CD4-positive, alpha-beta T cell treated with Interleukin-12 subunit alpha and Interleukin-12 subunit beta, for 1 hour (primary cell): ENCODE measurements at places on chromosomes 6 and 20.

- no peak for DNase-seq
Measured at GRCh38 chr6:143224516-143224915, 163.8 kb downstream of the AIG1 start.

DNA sequence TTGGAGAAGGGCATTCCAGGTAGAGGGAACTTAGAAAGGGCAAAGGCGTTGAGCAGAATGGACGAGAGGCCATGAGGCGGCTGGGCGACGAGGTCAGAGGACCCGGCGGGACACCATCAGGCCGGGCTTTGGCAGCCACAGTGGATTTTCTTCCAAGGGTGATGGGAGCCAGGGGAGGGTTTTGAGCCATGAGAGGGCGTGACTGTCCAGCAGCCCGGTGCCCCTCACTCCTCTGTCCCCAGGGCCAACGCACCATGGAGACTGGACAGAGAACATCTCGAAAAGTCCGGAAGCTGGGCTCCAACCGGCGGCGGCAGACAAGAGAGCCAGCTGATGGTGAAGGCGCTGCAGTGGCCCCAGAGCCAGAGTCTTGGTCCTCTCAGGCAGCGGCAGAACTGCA is 6.4 kb downstream of the RAB44 start:
- no peak for DNase-seq

- DNase-seq: peak; percentile 52
Measured at GRCh38 chr6:143026696-143027449, 33.8 kb upstream of the AIG1 start.

- DNase-seq: no peak
Measured at GRCh38 chr6:79071547-79071946, 6.5 kb downstream of the PHIP start.

- DNase-seq: peak; percentile 17
Measured at GRCh38 chr20:38685853-38686473, 38.3 kb upstream of the SLC32A1 start.

DNA sequence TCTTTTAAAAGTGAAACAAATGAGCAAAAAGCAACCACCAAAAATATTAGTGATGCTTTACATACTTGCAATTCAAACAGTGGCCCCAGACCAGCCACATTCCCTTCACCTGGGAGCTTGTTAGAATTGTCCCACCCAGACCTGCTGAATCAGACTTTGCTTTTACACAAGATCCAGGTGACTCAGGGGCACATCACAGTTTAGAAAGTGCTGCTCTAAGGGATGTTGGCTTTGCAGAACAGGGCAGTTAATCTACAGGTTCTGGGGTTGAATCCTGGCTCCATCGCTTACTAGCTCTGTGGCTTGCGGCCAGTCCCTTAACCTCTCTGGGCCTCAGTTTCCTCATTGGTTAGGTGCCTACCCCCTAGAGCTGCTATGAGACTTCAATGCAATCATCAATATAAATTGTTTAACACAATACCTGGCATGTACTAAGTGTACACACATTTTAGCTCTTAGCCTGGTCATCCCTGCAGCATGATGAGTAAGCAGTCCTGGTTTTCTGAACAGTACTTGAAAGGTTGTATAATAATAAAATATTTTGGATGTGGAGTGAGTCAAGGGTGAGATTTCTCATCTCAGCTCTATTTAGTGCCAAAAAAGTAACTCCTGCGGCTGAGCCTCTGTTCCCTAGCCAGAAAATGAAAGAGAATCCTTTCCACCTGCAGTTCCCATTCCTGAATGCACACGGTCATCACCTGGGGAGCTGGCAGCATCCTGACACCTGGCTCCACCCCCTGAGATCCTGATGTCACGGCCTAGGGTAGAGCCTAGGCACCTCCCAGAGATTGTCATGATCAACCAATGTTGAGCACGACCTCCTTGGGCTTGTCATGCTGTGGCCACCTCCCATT is 162.7 kb downstream of the ANKRD60 start:
- no peak for DNase-seq

- no peak for DNase-seq
Measured at GRCh38 chr20:50992336-50992732, 30.6 kb downstream of the KCNG1 start.

DNA sequence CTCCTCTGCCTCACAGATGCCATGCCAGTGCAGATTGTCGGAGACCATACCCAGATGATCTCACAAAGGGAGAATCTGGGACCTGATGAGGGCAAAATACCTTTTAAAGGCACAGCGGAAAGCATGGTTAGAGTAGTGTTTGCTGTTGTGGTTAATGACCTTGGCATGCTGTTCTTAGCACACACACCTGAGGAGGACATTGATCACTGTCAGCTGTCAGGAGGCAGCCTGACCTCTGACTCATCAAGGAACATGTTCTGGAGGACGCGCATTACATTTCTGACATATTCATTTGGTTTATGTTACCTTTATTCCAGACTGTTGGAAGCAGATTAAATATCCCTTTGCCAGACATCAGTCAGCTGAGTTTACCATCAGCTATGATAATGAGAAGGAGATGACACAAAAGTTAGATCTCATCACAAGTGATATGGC is 57.1 kb downstream of the GOPC start:
- DNase-seq: no peak

GRCh38 chr6:47163536-47163935 is 121.4 kb upstream of the ADGRF1 start:
- no peak for DNase-seq
